ENCODE measurements at places on chromosomes 7 and 10.

- DNase-seq = no peak
Measured at GRCh38 chr7:105705427-105705826, 124.1 kb upstream of the EFCAB10 start.

GRCh38 chr7:105521027-105521716 is 899 bp downstream of the PUS7 start:
- DNase-seq = no peak

GRCh38 chr7:128112781-128113221 is 81.6 kb upstream of the LRRC4 start:
- no peak for DNase-seq

GRCh38 chr7:158443014-158443687 is 144.5 kb downstream of the PTPRN2 start:
- DNase-seq = no peak

DNA sequence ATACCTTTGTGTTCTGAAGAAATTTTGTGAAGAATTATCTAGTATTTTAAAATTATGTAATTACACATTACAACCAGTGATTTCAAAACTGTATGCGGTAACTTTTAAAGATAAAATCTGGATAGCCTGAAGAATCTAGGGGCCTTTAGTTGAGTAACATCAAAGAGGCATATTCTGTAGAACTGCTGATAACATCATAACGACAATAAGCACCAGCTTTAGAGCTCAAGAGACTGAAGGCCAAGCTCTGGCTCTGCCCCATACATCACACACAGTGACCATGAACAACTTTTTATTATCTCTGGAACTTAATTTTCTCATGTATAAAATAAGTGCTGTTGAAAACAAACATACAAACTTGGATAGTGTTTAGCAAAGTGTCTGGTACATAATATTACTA is 121.1 kb upstream of the RHOBTB1 start:
- DNase-seq = no peak

- DNase-seq = no peak
Measured at GRCh38 chr7:2996141-2996540, 47.5 kb downstream of the CARD11 start.

DNA sequence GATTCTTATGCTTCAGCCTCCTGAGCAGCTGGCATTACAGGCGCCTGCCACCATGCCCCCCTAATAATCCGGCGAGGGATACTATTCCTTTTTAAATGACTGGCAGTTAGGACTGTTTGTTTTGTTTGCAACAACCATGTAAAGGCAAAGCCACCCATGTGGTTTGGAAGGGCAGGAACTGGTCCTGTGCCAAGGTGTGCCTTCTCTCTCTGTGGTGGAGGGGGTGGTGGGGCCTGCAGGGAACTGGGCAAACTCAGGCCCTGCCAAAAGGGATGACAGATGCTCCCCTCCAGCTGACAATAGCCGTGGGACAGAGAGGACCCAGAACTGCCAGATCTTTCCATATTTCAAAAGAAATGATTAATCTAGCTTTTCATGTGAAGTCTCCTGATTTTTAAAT is 23.5 kb upstream of the WAPL start:
- DNase-seq = no peak

- no peak for DNase-seq
Measured at GRCh38 chr7:20222219-20222828, 5.1 kb upstream of the MACC1 start.

All from activated gamma-delta T cell treated with anti-CD3 and anti-CD28 coated beads, Interleukin-2, amount 50 U/mL, for 16 hours (primary cell).